ENCODE measurements at places on chromosomes 3 and 15. TPM values are rescaled to one million over a fixed set of nuclear protein-coding genes. Genes with fewer than 3 reads are reported as not detected.
A peak's percentile ranks its signal among the peaks of the same experiment; 100 is the strongest.

DNA sequence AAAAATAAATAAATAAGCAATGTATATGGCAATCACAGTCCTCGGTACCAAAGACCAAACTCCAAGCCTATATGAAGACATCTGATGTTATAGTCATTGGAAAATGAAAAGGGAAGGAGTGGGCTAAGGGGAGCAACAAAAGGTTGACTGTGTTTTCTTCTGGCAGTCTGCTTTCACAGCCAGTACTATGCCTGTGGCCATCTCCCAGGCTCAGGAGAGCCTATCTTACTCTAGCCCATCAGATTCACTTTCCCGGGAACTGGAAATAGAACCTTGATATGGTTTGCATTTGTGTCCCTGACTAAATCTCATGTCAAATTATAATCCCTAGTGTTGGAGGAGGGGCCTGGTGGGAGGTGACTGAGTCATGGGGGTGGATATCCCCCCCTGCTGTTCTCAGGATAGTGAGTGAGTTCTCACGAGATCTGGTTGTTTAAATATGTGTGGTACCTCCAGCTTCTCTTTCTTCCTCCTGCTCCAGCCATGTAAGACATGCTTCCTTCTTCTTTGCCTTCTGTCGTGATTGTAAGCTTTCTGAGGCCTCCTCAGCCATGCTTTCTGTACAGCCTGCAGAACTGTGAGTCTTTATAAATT is 105.3 kb downstream of the PLCH1 start:
- DNase-seq = no peak
- no peak overlapping the region for H3K4me3 ChIP-seq

PLSCR2 gene
- 0.39 TPM for total RNA-seq

DNA sequence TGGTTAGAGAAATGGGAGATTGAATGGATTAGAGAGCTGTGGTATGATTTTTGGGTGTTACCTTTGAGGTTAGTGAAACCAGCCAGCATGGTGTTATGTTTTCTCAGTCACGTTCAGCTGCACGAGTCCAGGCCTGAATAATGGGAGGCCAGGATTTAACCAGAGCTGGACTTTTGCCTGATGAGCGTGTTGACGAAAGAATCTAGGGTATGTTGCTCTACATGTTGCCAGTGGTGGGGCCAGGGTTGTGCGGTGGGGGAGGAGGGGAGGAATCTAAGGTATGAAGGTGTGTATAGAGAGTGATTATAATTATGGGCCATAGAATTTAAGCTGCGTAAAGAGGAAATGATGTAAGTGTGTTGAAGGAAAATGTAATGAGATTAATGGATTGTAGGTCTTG is 22.8 kb downstream of the MINDY2 start:
- no peak overlapping the region for H3K4me3 ChIP-seq
- no peaks in the 10 kb centered on the region for H3K36me3 ChIP-seq
- H3K27me3 ChIP-seq = no peaks in the 10 kb centered on the region
- 0 out of 2 replicates have a peak overlapping the region, but pooled peaks have one; percentile 13 for H3K27ac ChIP-seq
- DNase-seq = no peak

DNA sequence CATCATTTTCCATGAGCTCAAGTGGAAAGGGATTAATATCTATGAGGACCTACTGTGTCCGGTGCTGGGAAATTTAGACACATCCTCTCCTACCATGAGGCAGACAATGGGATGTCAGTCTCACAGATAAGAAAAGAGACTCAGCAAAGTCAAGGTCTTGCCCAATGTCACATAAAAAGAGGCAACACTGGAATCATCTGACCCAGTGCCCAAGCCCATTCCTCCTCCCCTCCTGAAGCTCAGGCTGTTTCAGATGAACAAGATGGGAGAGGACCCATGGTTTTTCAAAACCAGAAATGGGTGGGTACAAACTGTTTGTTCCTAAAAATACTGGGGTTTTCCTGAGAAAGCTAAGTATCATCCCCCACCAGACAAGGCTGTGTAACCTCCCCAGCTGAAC is 22.2 kb downstream of the POC1A start:
- no peak overlapping the region for H3K27ac ChIP-seq
- no peak for DNase-seq
- H3K4me3 ChIP-seq = no peak overlapping the region

DNA sequence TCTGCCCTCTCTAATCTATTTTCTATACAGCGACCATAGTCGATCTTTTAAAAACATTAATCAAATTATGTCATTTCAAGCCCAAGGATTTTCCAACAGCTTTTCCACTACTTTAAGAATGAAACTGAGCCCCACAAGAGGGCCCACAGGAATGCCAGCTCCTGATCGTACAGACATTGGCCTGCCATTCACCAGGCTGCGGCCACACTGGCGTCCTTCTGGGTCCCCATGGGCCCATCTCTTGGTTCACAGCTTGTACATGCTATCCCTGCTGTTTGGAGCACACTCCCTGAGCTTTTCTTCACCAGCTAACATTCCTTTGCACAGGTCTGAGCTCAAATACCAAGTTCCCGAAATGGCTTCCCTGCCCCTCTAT is 149.6 kb downstream of the MYLK start:
- H3K27me3 ChIP-seq = no peaks in the 10 kb centered on the region
- no peak for DNase-seq
- H3K4me3 ChIP-seq = no peak overlapping the region
- no peaks in the 10 kb centered on the region for H3K4me1 ChIP-seq
- no peak overlapping the region for H3K27ac ChIP-seq

DNA sequence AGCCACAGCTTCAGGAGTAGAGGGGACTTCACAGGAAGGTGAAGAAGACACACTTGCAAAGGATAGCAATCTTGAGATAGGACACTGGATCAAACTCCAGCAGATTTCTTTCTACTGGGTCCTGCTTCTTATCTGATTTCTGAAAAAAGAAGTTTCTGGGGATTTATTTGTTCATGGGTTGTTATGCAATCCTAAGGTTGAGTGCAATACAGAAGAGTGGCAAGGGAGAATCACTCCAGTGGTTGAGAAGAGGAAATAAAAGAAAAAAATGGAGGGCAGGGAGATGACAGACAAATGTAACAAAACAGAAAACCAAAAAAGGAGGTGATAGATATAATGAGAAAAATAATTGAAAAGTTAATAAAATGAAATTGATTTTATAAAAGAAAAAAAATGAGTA is 858.3 kb downstream of the TUSC7 start:
- no peak overlapping the region for H3K4me3 ChIP-seq
- H3K27ac ChIP-seq = no peak overlapping the region
- H3K36me3 ChIP-seq = no peaks in the 10 kb centered on the region
- no peaks in the 10 kb centered on the region for H3K27me3 ChIP-seq

SPATA12 gene
- total RNA-seq = 0.39 TPM

- no peak for DNase-seq
- H3K27ac ChIP-seq = no peak overlapping the region
- no peak overlapping the region for H3K4me3 ChIP-seq
Measured at GRCh38 chr3:122689587-122689986, 8.9 kb downstream of the PARP14 start.

Measured in WTC11 (cell line).